H9 (cell line): ENCODE measurements at places on chromosomes 12 and 14. TPM values are rescaled to one million over a fixed set of nuclear protein-coding genes. Genes with fewer than 3 reads are reported as not detected.

UNG gene
- 188 and 195 TPM in 2 replicates for total RNA-seq

GRCh38 chr12:131367983-131368667 is 342.8 kb upstream of the SFSWAP start:
- no peak for DNase-seq

DNA sequence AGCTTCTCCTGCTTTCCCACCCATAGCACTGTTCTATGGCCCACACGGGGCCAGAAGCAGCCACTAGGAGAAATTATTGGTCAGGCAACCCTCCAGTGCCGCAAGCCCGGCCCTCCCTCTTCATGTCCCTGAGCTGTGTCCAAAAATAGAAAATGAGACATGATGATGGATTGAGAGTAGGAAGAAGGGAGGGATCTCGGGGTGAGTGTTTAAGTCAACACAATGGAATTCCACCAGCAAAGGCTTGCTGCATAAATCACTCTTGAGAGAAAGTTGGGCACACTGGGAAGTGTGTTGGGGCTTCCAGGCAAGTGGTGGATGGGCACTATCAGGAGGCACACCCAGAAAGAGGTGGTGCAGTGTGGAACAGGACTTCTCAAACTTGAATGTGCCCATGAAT is 94.2 kb downstream of the LLPH start:
- DNase-seq = no peak

- no peak for DNase-seq
These were observed 55.8 kb downstream of the GALNT4 start for GRCh38 chr12:89468648-89469326.

IQSEC3 gene
- total RNA-seq = 0.50 and 0.55 TPM in 2 replicates
